Stimulated activated CD4-positive, alpha-beta T cell treated with anti-CD3 and anti-CD28 coated beads, Interleukin-12 subunit alpha, Interleukin-12 subunit beta, amount 100 ng/mL, for 24 hours (primary cell): ENCODE measurements at places on chromosomes 5 and 9.

- DNase-seq: no peak
Observed at GRCh38 chr9:93263334-93264229, 79.6 kb downstream of the WNK2 start.

- DNase-seq: no peak
Observed at GRCh38 chr9:32590898-32591297, 17.9 kb upstream of the NDUFB6 start.

GRCh38 chr9:22332202-22332601 is 114.4 kb upstream of the DMRTA1 start:
- no peak for DNase-seq

DNA sequence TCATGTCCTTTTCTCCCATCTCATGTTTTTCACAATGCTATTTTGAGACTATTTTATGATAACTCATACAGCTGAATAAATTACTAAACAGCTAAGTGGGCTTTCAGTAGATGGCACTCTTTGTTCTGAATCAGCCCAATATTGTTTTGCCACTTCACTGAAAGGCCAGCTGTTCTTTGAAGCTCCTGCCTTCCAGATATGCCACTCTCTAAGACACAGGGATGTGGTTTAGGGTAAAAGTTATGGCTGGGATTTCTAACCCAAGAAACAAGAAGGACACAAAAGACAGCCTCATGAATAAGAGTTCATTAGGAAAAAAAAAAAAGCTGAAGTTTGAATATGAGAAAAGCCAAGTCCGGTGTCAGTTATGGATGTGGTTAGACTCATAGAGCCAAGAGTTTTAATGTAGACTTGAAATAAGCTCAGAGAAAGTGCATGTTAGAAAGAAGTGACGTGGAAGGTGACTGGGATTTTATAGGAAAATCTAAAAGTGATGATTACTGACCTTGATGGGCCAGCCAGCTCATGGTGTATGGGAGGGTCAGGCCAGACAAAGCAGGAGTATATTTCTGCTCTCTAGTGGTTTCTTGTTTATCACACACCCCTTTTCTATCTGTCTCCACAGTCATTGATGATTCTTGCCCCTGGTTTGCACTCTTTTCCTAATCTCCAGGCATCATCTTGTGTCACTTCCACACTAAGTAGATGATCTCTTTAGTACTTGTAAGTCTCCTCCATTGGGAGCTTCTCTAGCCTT is 488.5 kb downstream of the NR2F1-AS1 start:
- no peak for DNase-seq

- no peak for DNase-seq
Observed at GRCh38 chr9:86389628-86390027, 35.4 kb upstream of the TUT7 start.

- no peak for DNase-seq
Observed at GRCh38 chr9:17829064-17829463, 250.2 kb downstream of the SH3GL2 start.

DNA sequence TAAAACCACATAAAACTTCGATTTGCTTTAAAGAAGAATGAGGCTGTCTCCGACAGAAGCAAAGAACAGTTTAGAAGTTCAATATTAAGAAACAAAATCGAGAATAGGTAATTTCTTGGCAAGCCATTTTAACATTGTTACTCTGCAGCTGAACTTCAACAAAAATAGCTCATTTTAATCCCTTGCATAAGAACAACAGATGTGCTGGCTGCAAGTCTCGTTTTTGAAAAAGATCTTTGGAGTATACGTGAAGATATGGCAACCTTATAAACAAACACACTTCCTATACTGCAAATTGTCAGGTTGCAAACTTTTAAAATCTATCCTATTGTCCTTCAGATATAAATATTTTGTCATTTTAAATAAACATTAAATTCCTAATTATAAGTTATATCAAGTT is 71.5 kb downstream of the FBN2 start:
- no peak for DNase-seq
